ENCODE measurements at places on chromosomes 16 and 17.

DNA sequence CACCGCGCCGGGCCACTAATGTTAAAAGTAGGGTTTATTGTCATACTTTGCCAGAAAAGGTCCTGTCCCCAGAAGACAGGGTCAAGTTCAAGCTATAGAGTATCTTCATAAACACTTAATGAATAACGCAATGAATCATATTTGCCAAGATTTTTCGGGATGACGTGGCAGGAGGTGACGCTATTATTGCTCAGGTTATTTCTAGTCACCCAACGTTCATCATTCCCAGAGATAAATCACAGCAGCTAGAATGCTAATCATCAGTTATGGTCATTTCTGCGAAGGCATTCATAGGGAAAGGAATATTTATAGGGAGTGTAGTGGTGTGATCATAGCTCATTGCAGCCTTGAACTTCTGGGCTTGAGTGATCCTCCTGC lies 2.0 kb downstream of the TMC5 start:
- DNase-seq, result no peak

- DNase-seq, result no peak
Observed at GRCh38 chr16:30697264-30698138, 1.5 kb upstream of the SRCAP start.

- DNase-seq, result no peak
Observed at GRCh38 chr17:65231086-65231485, 93.9 kb downstream of the RGS9 start.

- no peak for DNase-seq
Observed at GRCh38 chr16:50490828-50491227, 57.4 kb upstream of the NKD1 start.

GRCh38 chr17:8138374-8138671 lies 13.9 kb downstream of the PER1 start:
- DNase-seq, result no peak

DNA sequence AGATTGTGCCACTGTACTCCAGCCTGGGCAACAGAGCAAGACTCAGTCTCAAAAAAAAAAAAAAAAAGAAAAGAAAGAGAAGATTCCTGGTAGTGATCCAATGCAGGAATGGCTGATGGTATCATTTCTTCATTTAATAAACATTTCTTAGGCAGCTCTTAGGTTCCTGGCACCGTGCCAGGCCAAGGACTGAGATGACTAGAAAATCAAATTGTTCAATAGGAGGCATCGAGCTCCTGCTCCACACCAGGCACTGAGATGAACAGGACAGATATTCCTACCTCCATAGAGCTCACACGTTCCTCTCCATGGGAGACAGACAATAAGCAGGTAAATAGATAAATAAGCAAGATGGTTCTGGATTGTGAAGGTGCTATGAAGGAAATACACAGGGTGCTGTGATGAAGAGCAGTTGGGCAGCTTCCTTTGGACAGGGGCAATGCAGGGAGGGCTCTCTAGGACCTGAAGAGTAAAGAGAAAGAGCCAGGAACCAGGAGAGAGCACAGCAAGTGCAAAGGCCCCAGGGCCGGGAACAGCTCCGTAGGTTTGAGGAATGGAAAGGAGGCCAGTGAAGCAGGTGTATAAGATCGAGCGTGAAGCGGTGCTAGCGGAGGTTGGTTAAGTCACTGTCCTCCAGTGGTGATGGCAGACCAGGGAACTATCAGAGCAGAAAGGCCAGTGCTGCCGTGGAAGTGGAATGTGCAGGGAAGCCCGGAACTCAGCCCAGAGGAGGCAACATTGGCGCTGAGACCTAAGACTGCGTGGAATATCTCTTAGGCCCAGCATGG lies 26.5 kb upstream of the CRHR1 start:
- no peak for DNase-seq

GRCh38 chr16:18060351-18060750 lies 276.2 kb downstream of the NPIPA8 start:
- no peak for DNase-seq

- DNase-seq, result no peak
Observed at GRCh38 chr17:4319221-4319620, 47.3 kb downstream of the UBE2G1 start.

DNA sequence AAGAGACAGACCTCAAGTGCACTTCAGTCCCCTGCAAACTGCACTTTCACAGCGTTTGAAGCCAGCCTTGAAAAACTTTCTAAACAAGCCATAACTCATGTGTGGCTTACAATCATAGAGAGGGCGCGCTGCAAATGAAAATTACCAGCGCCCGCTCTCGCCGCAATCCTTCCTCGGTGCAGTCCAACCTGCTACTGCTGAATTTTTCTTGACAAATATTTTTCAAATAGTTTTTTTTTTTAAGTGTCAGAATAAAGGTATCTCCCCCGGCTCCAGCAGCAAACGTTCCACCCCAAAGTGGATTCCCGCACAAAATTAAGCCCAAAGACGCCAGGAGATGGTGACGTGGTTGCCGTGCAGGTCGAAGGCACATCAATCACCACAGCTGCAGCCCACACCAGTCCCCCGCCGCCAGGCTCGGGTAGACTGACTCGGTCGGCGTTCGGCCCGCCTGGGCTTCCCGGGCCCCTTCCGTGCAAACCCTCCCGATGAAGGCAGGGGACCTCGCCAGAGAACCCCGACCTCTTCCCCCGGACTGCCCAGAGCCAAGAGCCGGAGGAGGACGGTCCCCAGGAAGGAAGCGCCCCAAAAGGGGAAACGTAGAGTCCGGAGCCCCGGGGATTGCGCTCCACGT lies 630 bp downstream of the GRB2 start:
- DNase-seq, result no peak

- no peak for DNase-seq
Observed at GRCh38 chr17:49618028-49618611, 42.4 kb downstream of the NXPH3 start.

DNA sequence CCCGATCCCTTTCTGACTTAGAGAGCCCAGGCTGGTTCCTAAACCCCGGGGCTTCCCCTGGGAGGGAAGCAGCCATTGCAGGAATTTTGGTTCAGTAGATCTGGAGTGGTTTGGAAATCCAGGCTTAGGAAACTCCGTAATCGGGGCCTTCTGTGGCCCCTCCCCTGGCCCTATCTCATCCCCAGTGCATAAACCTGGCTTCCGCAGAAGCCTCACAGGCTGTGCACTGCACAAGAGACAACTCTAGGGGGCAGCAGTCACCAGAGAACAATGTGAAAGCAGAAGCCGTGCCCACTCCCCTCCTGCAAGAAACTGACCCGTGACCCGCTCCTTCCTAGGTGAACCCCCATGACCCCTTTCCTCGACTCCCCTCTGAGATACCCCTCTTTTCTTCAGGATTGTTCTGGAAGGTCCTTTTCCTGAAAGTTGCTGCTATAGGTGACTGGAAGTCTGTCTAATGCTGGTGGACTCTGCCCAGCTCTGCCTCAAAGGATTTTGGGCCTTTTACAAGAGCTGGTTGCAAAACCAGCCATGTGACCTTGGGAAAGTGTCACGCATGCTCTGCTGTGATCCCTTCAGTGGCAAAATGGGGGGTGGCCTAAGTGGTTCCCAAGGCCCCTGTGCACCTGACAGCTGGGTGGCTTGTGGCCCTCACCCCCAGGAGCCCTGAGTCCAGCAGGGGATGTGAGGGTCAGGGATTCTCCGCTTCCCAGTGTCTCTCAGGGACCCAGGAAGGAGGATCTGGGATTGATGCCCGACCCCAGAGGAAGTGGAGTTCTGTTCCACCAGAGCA lies 14.4 kb downstream of the GUCY2D start:
- peak; percentile 66 for DNase-seq

DNA sequence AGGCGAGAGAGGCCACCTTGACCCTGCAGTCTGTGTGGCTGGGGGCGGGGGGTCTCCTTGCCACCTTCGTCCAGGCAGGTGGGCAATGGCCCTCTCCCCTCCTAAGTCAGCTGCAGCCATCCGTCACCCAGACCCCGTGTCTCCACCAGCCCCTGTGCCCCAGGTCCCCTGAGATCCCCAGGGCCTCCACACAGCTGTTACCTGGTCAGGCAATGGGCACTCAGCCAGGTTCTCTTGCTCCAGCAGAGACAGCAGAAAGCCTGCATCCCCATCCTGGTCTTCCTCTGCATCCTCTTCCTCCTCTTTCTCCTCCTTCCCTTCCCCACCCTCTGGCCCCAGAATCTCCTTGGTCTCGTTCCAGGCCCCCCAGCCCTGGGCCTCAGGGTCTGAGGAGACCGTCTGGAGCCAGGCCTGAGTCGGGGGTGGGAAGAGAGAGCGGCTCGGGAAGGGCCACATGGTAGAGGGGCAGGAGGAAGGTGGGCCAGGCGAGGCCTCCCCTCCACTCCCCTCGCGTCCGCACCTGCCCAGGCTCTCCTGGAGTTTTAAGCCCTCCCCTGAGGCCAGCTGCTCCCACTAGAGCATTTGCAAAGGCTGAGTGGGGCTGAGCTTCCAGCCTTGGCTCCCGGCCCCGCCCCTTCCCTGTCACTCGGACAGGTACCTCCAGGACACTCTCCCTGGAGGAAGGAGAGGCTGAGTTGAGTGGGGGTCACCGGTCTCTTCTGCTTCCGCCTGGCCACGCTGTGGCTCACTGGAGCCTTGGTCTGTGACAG lies at the start of gene PABPN1L:
Gene PABPN1L (minus strand): TSS at position 510 of the 770 bp plus-strand sequence. CDS start 54 bp downstream, at position 456.
- DNase-seq, result no peak

- no peak for DNase-seq
Observed at GRCh38 chr17:76370261-76370993, 14.0 kb upstream of the SPHK1 start.

- DNase-seq, result no peak
Observed at GRCh38 chr16:55539049-55539448, 27.4 kb upstream of the CAPNS2 start.

DNA sequence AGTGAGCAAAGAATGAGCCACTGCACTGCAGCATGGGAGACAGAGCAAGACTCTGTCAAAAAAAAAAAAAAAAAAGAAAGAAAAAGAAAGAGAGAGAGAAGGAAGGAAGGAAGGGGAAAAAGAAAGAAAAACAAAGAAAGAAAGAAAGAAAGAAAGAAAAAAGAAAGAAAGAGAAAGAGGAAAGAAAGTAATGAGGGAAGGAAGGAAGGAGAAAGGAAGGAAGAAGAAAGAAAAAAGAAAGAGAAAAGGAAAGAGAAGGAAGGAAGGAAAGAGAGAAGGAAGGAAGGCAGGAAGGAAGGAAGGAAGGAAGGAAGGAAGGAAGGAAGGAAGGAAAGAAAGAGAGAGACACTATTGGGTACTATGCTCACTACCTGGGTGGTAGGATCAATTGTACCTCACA lies 122.2 kb upstream of the ERCC4 start:
- DNase-seq, result no peak

- no peak for DNase-seq
Observed at GRCh38 chr17:11378506-11378905, 137.5 kb downstream of the SHISA6 start.

DNA sequence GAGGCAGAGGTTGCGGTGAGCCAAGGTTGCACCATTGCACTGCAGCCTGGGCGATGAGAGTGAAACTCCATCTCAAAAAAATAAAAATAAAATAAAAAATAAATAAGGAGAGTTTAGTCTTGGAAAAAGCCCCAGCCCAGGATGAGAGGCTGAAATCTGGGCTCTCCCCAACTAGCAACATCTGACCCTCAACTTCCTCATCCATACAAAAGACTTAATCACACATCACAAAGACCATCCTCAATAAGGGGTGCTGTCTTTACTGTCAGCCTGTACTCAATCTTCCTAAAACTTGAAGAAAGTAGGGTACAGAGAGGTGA lies 11.4 kb upstream of the SLC4A1 start:
- DNase-seq, result no peak

- DNase-seq, result no peak
Observed at GRCh38 chr16:78780808-78781207, 681.4 kb downstream of the WWOX start.

DNA sequence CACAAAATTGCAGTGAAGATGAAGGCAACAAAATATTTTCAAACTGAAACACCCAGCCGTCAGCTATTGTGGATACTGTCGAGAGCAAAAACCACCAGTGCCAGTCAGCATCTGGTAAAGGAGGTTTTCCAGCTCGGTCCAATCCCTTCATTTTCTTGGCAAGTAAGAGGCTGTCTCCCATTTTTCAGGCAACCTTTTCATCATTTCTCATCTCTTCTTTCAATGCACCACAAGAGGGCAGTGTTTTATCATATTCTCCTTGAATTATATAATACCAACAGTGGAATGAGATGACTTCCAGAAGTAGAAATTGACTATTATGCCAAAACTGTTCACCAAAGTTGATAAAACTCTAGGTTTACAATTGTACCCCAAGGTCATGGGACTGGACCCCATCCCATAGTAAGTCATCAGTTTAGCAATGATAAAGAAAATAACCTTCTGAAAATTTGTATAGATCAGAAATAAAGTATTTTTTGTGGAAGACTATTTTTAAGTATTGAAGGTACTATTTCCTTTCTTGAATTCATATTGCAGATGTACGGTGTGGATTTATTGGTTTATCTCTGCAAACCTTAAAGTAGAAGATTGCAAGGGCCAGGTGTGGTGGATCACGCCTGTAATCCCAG lies 16.8 kb downstream of the NQO1 start:
- peak; percentile 73 for DNase-seq

- no peak for DNase-seq
Observed at GRCh38 chr17:33164169-33164881, 128.8 kb downstream of the ASIC2 start.

DNA sequence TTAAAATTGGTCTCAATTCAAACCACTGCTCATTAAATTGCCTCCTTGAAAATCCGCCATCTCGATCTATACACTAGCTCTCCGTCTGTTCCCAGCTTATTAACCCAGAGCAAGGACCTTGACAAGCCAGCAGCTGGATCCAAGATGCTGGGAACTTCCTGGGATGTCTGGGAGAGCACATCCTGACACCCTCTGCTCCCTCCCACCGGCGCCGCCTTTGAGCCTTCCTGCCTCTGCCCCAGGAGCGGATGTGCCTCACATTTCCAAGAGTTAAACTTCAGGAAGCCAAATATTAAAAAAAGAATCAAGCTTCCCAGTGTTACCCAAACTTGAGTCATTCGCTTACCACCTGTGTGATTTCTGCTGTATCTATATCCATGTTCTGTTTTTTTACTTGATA lies 107.9 kb downstream of the HAPSTR1 start:
- no peak for DNase-seq

GRCh38 chr17:60863892-60864707 lies 186.4 kb downstream of the BCAS3 start:
- no peak for DNase-seq

DNA sequence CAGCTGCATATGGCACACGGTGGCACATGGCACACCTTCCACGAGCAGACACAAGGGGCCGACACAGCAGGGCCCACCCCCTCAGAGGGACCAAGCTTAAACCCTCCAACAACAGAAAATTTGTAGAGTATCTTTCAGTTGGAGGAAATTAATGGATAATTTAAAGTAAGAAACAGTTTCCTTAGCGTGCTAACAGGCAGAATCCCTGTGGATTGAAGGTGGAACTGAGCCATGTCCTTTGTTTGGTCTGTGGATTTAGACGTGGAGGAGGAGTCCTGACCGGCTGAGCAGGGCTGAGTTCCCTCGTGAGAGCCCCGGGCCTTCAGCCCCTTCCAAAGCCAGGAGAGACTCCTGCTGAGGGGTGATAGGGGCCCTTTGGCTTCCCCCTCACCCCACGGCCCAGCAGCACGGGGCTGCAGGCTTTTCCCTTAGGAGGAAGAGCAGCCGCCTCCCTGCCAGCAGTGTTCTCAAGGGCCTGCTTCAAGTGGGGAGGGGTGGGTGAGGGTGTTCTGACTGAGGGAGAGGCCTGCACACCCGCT lies 1.4 kb upstream of the CYB561 start:
- DNase-seq, result no peak

- DNase-seq, result no peak
Observed at GRCh38 chr16:30925632-30925987, 2.2 kb downstream of the FBXL19 start.

DNA sequence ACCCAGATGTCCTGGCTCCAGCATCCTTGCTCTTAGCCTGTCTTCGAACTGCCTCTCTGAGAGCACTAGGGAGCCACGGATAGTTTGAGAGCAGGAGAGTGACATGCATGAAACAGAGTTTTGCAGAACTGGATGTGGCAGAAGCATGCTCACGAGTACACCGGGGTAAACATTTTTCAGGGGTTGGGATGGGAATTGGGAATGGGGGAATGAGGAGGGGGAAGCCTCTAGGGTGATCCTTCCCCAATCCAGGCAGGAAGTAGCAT lies 34.2 kb upstream of the CIBAR2 start:
- DNase-seq, result no peak
